ENCODE measurements at places on chromosomes 11 and 22.

DNA sequence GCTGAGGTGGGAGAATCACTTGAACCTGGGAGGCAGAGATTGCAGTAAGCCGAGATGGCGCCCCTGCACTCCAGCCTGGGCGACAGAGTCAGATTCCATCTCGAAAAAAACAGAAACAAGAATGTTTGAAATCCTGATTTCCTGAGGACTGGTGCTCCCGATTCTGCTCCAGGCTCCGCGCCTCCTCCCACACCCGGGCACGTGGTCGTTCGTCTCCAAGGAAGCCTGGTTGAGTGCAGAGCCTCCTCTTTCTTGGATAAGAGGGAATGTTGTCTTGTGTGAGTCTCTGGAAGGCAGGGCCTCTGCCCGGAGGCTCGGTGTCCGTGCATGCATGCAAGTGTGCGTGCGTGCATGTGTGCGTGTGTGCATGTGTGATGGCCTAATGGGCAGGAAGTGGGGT lies 30.1 kb downstream of the BRSK2 start:
- no peak for DNase-seq

DNA sequence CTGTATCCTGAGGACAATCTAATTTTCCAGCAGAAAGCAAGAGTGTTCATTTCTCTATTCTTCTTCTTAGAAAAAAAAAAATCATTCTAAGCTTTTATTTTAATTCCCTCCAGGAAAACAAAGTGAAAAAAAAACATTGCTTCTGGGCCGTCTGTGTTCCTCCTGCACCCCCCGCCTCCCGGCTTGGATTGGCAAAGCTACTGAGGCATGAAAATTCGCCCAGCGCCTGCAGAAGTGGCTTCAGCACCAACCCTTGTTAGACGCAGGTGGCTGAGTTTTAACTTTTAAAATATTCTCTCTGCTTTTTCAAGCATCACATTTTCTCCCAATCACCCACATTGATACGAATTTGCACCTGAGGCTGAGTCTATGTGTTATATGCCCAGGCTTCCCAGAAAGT lies 401.6 kb downstream of the BRD1 start:
- DNase-seq, result no peak

GRCh38 chr11:70158201-70158600 lies 44.9 kb upstream of the FADD start:
- DNase-seq, result no peak

- DNase-seq, result no peak
Observed at GRCh38 chr11:37230865-37231264, 632.8 kb upstream of the RAG2 start.

- DNase-seq, result no peak
Observed at GRCh38 chr11:92728628-92729027, 240.8 kb upstream of the MTNR1B start.

- no peak for DNase-seq
Observed at GRCh38 chr22:50343541-50343935, 411 bp downstream of the PPP6R2 start.

DNA sequence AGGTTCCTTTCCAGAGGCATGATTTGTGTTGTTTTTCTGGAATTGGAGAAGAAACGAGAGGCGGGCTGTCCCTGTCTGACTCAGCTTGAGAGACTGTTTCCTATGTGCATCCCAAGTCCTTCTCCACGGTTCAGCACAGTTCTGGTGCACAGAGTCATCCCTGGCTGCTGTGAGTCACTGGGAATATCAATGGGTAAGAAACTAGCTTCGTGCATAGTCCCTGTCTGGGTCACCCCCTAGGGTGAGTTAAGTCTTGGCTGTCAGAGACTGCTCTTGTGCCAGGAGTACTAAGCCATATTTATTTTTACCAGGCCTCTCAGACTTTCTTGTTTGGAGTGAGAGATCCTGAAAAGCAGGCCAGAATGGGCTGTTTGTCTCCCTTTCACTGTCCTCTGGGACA lies 2.4 kb upstream of the LRP4 start:
- DNase-seq, result peak; percentile 96

GRCh38 chr11:101129203-101129943 lies at the start of gene PGR:
TSS of gene PGR (minus strand) at chr11:101129813. CDS start at chr11:101129070, 743 bp downstream.
- no peak for DNase-seq

GRCh38 chr22:38882972-38883622 lies 11.1 kb upstream of the CBX6 start:
- no peak for DNase-seq

- DNase-seq, result no peak
Observed at GRCh38 chr11:104654181-104654813, 244.0 kb downstream of the CASP12 start.

DNA sequence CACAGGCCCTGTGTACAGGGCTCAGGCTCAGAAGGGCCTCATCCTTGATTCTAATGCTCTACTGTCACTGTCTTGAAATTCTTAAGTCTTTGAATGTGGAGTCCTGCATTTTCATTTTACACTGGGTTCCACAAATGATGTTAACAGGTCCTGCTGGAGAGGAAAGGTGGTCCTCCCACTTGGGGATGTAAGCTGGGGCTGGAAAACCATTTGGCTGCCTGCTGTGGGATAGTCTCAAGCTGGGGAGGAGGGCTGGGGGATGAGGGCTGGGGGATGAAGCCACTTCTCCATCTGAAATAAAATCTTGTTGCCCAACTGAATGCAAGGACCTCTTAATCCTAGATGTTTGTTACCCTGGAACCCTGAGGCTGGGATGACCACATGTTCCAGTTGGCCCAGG lies 423.0 kb downstream of the TENM4 start:
- DNase-seq, result no peak

- DNase-seq, result no peak
Observed at GRCh38 chr22:24066865-24067264, 55.8 kb downstream of the CABIN1 start.

DNA sequence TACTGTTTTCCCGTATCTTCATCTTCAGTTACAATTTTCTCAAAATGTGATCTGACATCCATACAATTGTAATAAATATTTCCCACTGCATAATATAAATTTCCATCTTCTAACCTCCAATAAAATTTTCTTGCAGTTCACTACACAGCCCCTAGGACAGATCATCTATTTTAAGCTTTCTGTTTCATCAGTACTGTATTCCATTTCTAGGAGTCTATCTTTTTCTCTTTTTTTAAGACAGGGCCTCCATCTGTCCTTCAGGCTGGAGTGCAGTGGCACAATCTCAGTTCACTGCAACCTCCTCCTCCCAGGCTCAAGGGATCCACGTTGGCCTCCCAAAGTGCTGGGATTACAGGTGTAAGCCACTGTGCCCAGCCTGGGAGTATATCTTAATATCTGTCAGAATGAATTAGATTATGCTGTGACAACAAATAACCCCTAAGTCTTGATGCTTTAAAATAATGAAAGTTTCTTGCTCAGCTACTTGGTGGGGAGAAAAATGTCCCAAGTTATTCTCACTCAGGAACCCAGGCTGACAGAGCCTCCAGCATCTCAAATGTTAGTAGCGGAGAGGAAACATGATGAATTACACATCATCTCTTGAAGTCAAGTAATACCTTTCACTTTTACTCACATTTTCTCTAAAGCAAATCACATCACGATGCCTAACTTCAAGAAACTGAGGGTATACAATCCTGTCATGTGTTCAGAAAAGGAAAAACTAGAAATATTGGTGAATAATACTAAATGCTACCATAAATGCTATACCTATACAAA lies 92.2 kb downstream of the BUD13 start:
- no peak for DNase-seq

- no peak for DNase-seq
Observed at GRCh38 chr11:114228435-114229411, 67.5 kb upstream of the NNMT start.

DNA sequence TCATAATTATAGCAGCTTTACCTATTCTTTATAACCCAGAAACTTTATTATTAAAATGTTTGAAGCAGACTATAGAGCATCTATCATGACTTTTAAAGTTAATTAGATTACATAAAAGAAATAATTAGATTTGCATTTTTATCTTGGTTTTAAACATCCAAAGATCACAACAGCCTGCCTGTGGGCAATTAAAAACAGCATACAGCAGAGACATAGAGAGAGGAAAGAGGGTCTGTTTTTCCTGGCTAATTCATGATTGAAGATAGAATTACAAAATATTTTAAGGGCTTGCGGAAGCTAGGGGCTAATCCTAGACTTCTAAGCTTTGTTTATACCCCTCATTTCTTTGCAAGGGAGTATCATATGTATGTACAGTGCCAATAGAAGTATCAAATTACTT lies 178.1 kb downstream of the SOX6 start:
- no peak for DNase-seq

DNA sequence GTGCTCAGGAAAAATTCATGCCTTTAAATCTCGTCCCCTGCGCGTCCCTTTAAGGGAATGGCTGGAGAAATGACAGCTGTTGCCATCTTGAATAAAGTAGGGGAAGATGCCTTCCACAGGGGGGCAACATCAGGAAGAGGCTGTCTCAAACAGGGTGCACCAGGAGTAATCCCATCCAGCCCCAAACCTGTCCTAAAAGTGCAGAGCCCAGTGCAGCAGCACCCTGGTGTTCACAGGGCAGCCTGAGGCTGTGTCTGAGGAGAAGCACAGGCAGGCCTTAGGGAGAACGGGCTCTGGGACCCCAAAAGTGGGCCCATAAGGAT lies 10.8 kb upstream of the C11orf96 start:
- no peak for DNase-seq

DNA sequence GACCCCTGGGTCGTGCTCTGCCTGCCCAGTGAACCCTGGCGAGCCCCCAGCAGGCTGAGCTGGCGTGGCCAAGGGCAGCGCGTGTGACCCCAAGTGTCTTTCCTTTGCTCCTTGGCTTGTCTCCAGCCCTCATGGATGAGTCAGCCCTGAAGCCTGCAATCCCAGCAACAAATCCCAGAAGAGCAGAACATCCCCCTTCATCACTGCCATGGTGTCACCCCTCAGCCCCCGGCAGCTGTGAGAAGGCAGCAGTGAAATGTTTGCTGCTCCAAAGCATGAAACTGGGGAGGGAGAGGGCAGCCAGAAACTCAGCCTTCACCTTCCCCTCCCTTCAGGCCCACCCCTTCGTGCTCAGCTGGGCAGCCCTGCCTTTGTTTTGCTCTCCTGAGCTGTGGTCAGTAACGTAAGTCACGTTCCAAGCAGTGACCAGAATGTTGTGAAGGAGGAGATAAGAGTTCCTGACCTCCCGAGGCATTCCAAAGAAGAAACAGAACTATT lies 29.8 kb downstream of the ADAMTS15 start:
- peak; percentile 84 for DNase-seq

DNA sequence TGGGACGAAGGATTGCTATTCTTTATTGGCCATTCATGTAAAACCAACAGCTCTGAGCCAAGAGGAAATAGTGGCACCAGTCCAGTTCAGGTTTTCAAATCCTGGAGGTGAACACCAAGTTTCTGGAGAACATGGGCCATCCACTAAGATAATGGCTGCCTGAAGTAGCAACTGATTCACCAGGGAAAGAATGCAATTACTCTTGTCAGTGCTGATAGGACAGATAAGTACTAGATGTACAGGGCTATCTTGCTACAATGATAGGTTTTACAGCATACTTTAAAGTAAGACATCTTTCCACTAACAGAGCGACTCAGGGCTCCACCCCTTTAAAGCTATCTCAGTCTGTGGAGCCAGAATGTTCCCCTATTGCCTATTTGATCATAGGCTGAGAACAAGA lies 36.8 kb upstream of the APOA1 start:
- no peak for DNase-seq

GRCh38 chr22:20127869-20128618 lies 3.6 kb upstream of the ZDHHC8 start:
- DNase-seq, result no peak

DNA sequence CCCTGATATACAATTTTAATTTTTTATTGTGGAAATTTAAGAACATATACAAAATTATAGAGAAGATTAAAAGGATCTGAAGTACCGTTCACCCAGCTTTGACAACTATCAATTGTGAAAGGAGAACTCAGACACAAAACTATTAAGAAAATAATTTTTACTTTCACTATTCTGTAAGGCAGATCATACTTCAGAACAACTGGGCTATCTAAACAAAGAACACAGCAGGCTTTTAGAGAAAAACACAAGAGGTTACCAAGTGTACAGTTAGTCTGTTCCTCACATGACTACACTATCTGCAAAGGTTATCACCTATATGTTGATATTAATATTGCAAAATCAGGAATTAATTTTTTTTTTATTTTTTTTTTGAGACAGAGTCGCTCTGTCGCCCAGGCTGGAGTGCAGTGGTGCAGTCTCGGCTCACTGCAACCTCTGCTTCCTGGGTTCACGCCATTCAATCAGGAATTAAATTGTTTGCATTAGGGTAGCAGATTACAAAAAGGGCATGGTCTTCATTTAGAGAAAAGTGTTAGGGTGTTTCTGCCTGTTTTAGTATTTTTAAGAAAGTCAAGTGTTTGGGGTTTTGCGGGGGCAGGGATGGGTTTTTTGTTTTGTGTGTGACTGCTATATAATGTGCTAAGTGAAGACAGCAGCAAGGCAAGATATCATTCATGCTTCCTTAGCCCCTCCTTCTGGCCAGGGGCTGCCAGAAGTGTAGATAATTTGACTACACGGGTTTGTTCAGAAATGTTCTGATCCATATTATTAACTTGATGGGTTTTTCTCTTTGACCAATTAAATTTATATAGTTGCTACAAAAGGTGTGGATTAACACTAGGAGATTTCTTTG lies 27.6 kb upstream of the SIK2 start:
- DNase-seq, result no peak

- DNase-seq, result peak; percentile 77
Observed at GRCh38 chr11:124402326-124402922, 3.6 kb upstream of the OR8B3 start.

DNA sequence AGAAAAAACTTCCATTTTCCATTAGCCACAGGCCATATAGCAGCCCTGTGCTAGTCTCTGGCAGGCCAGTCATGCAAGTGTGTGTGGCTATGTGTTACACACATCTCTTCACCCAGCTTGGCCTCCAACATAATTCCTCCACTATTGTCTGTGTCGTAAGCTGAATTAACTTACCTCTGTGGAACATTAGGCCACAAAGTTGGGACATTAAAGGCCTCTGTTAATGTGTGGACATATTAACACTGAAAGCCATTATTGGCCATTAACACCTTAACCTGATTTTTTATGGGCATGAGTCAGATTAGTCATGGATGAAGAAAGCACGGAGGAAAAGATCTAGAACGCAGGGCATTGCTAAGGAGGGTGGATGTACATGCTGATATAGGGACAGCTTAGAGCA lies 100.1 kb downstream of the DBX1 start:
- peak; percentile 12 for DNase-seq

- DNase-seq, result no peak
Observed at GRCh38 chr11:124535552-124536232, 7.8 kb downstream of the OR8B12 start.

- DNase-seq, result peak; percentile 90
Observed at GRCh38 chr11:75142714-75143419, 8.0 kb upstream of the SLCO2B1 start.
